ENCODE measurements at places on chromosomes 3 and 15. TPM values are rescaled to one million over a fixed set of nuclear protein-coding genes. Genes with fewer than 3 reads are reported as not detected.

The CYP1A2 gene
- not detected for total RNA-seq

DNA sequence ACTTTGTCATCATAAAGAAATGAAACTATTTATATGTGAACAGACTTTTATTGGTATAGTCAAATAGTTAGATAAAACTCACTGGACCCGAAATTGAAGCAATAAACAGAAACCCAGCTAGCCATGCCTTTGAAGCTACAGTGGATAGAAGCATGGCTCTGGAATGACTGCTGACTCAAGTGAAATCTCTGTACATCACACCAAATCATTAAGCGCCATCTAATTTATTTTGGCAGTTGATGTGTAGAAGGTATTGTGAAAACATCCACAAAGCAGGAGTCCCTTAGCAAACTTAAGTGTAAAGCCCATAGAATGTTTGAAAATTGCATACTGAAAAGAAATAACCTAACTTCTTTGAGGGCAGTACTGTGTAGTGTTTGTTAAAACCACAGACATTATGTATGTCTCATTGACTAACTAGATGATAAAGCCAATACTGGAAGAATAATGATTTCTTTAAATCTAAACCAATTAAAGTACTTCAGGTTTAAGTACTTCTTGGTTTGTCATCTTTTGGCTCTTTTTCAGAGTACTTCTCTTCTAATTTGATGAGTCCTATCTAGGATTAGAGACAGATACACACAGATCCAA lies 42.8 kb upstream of the FBXL22 start:
- H3K4me1 ChIP-seq: peaks cover 23% of the 10 kb centered on the region
- no peak overlapping the region for H3K4me3 ChIP-seq
- DNase-seq: no peak
- H3K36me3 ChIP-seq: peaks cover 38% of the 10 kb centered on the region

DNA sequence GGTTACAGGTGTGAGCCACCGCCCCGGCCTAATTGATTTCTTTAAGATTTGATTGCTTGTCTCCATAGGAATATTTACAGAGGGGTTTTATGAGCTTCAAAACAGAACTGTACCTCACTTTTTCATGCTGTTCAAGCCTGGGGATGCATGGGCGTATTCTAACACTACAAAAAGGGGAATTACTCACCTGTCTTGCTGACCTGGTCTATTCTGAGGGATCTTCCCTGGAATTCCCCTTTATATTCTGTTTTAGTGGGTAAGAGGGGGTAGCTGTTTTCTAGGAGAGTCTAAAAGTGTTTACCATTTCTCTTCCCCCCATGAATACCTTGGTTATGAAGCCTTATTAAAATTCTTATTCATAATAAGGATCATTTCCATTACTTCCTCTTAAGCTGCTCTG lies 48.1 kb downstream of the NME9 start:
- H3K36me3 ChIP-seq: peaks cover 15% of the 10 kb centered on the region
- H3K4me1 ChIP-seq: peaks cover 2% of the 10 kb centered on the region
- no peaks in the 10 kb centered on the region for H3K27me3 ChIP-seq
- no peak for DNase-seq

The SHF gene
- total RNA-seq: 2.3 TPM

DNA sequence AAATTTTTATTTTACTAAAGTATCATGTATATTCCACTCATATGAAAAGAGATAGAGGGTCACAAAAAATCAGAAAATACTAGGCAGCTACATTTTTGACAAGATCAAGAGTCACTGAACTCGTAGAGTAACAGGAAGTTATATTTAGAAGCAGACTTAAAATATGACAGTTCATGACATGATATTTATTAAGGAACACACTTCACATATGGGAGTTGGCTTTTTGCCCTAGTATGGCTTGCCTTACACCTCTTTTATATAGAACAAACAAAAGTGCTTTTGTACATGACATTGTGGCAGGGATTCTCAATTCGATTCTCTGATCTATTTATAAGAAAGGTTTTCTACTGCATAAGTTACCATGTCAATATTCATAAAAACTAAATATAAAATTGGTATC lies 80.1 kb upstream of the GBE1 start:
- no peak for DNase-seq
- peaks cover 7% of the 10 kb centered on the region for H3K27me3 ChIP-seq
- no peaks in the 10 kb centered on the region for H3K4me1 ChIP-seq
- H3K27ac ChIP-seq: no peak overlapping the region
- H3K4me3 ChIP-seq: no peak overlapping the region

- no peak for DNase-seq
- no peaks in the 10 kb centered on the region for H3K27me3 ChIP-seq
- H3K4me3 ChIP-seq: no peak overlapping the region
- H3K36me3 ChIP-seq: peaks cover 5% of the 10 kb centered on the region
Measured at GRCh38 chr3:192824313-192824712, 93.3 kb downstream of the MB21D2 start.

The GP9 gene
- not detected for total RNA-seq

- H3K27ac ChIP-seq: peak overlapping the region; percentile 65
- peak overlapping the region; percentile 28 for H3K4me3 ChIP-seq
- peaks cover 80% of the 10 kb centered on the region for H3K4me1 ChIP-seq
Measured at GRCh38 chr3:71450162-71450561, 133.4 kb downstream of the FOXP1 start.

DNA sequence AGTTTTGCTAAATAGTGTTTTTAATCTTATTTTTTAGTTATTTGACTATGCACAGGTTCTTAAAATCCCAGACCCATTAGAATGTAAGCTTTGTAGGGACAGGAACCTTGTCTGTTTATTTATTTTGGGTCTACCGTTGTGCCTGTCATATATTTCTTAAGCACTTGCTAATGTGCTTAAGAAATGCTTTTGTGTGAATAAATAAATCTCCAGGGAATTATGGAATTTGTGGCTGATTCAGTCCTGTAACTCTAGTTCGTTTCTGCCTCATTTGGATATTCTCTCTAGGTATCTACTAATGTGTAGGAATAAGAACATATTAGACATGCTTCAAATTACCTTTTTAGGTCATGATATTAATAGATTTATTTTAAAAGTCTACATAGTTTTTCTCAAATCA lies 161.6 kb downstream of the LPP start:
- no peaks in the 10 kb centered on the region for H3K27me3 ChIP-seq
- H3K4me3 ChIP-seq: no peak overlapping the region
- H3K36me3 ChIP-seq: peaks cover 16% of the 10 kb centered on the region
- H3K4me1 ChIP-seq: peaks cover 8% of the 10 kb centered on the region

The GNAT1 gene
- not detected for total RNA-seq

DNA sequence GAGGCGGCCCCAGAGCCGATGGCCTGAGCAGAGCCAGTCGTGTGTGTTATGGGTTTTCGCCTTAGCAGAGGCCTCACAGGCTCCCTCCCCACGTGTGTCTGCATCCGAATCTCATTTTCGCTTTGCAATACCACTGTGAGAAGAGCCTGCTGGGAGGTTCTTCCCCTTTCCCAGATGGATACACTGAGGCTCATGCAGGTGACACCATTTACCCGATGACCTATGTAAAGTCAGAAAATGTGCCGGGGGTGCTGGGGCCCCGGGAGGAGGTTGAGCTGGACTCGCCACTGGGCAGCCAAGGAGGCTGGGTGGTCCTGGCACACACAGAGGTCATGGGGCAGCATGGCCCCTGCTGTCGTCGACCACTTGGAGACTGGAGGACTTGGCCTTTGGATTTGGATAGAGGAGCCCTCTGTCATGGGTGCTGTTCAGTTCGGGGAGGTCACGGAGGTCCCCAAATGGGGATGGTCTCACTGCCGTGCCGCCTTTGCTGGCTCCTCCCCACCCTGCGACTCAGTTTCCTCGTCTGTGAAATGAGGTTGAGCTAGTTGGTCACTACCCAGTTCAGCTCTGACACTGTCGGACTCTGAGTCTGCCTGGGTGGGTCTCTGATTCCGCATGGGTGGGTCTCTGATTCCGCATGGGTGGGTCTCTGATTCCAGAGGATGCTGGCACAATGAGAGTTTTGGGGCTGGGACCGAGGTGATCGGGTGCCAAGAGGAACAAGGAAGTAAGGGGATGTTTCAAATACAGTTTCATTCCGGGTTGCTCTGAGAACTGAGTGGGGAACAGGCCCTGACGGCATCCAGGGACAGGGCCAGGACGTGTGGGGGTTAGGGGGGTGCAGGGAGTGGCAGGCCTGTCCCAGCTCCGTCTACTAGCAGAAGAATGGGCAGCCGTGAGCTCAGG lies 23.2 kb upstream of the MUC4 start:
- H3K36me3 ChIP-seq: no peaks in the 10 kb centered on the region
- no peaks in the 10 kb centered on the region for H3K4me1 ChIP-seq
- H3K4me3 ChIP-seq: no peak overlapping the region
- no peak for DNase-seq
- peaks cover 6% of the 10 kb centered on the region for H3K27me3 ChIP-seq

The CYP8B1 gene
- total RNA-seq: not detected

GRCh38 chr3:83434880-83435587 lies 1523.8 kb upstream of the CADM2 start:
- no peaks in the 10 kb centered on the region for H3K4me1 ChIP-seq
- DNase-seq: no peak
- no peaks in the 10 kb centered on the region for H3K27me3 ChIP-seq
- no peak overlapping the region for H3K4me3 ChIP-seq
- H3K27ac ChIP-seq: no peak overlapping the region

GRCh38 chr3:186401556-186401955 lies 39.5 kb upstream of the DGKG start:
- no peak for DNase-seq
- no peak overlapping the region for H3K27ac ChIP-seq
- no peaks in the 10 kb centered on the region for H3K4me1 ChIP-seq
- no peaks in the 10 kb centered on the region for H3K36me3 ChIP-seq

- no peak for DNase-seq
- H3K27ac ChIP-seq: no peak overlapping the region
- H3K4me3 ChIP-seq: no peak overlapping the region
- H3K36me3 ChIP-seq: no peaks in the 10 kb centered on the region
- no peaks in the 10 kb centered on the region for H3K27me3 ChIP-seq
- H3K4me1 ChIP-seq: no peaks in the 10 kb centered on the region
Measured at GRCh38 chr3:134143828-134144401, 106.7 kb downstream of the RYK start.
